ENCODE measurements at places on chromosomes 1 and 21.
A peak's percentile ranks its signal among the peaks of the same experiment; 100 is the strongest.

DNA sequence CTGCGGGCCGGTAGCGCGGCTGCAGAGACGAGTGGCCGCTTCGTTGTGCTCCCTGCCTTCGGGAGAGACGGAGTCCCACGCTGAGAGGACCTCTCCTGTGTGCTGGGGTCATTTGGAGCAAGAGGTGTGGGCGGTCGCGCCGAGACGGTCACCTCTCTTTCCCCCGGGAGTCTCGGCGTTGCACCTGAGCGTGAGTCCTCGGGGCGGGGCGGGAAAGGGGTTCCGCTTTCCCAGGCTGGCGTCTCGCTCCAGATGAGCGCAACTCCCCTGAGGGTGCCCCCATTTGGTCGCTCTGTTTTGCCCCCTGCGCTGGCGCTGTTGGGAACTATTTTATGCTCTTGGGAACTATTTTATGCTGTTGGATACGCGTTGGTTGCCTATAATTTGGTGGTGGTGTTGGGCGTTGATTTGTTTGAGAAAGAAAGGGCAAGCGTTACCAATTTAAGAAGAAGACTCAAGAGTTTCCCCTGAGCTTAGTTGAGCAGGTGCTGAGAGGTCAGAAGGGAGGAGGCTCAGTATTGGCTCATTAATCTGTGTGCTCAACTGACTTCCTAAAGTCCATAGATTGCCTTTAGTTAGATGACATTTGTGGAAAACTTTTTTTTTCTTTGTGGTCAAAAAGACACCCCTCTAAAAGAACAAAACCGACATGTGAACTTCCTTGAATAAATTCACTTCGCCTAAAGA lies 683 bp downstream of the LRRC8B start:
- peak; percentile 37 for DNase-seq

DNA sequence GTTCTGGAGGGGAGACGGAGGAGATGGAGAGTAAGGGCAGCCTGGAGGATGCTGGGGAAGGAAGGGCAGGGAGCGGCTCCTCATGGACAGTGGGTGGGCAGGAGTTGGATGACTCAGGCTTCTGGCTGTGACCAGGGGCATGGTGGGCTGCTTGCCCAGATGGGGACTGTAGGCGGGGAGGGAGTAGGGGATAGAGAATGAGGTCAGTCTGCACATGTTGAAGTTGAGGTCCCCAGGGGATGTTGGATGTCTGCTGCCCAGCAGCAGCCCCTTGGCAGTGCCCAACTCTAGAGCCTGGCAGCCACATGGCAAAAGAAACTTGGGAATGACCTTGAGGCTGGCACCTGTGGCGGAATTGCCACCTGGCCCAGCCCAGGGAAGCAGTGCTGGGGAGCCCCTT lies 6.4 kb downstream of the SELENON start:
- no peak for DNase-seq

DNA sequence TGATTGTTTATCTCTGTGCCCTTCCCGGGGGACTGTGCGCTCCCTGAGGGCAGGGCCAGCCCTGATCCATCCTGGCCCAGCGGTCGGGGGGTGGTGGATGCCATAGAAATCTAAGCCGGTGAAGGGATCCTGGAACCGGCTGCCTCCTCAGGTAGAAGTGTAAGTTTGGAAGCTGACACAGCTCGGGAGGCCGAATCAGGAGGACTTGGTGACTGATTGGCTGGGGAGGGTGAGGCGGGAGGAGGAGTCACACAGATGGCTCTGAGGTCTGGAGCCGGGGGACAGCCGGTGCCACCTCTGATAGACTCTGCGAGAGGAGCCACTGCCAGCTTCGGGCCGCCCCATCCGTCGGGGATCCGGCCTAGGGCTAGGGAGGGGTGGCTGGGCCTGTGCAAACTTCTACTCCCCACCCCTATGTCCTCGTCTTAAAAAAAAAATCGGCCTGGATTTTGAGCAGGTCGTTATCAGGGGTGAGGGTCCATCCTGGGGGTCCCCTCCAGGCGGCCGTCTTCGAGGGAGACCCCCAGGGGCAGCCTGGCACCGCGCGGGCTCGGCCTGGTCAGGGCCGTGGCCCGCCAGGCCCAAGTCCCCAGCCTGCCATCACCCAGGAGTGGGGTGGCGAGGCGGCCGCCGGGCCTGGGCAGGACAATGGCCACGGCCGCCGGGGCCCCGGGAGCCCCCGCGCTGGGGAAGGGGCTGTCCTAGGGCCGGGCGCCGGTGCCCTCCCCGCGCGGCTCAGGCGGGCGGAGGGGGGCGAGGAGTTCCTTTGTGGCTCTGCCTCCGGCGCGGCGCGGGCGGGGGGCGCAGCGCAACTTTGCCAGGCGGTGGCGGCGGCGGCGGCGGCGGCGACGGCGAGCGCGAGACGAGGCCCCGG lies 708 bp upstream of the ZNF362 start:
- peak; percentile 83 for DNase-seq

DNA sequence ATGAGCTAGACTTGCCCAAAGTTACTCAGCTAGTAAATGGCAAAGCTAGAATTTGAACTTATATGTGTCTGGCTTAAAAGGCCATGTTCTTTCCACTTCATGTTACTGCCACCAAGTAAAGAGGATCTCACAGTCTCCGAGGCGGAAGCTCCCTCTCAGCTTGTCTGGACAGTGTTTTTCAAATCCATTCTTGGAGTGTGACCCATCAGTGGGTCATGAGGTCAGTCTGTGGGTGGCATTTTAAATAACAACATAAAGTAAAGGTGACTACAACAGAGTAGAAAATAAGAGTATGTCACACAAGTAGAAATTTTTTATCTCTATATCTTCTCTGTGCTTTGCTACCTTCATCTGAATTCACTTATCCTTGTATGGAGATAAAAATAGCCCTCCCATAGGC lies 3.2 kb upstream of the HMGB4 start:
- no peak for DNase-seq

DNA sequence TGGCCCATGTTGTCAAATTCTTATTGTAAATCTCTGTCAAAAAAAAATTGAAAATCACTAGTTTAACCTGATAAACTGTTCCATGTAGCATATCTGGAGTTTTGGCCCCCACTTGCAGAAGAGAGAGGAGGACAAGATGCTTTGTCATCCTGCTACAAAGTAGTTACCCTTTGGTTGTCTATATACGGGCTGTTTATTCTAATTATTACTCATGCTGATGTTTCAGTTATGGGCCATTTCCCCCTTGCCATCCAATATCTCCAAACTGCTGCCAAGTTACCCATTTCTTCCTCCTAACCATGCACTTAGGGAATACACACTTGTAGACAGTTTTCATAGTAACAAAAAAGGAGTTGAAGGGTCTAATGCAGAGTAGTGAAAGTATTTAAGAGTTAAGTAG lies 22.6 kb downstream of the STX12 start:
- no peak for DNase-seq

GRCh38 chr21:34576041-34576511 lies 38.8 kb downstream of the RCAN1 start:
- DNase-seq = no peak

DNA sequence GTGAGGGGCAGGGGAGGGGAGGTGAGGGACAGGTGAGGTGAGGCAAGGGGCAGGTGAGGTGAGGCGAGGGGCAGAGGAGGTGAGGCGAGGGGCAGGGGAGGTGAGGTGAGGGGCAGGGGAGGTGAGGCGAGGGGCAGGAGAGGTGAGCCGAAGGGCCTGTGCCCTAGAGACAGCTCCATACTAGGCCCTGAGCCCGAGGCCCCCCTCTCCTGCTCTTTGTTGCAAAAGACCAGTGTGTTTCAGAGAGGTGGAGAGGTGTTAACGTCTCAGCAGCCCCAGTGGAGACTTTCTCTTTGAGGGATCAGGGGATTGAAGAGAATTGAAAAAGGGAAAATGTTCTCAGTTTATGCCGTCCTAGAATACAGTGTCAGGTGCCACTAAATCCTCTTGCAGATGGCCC lies 44.2 kb downstream of the EPHB2 start:
- no peak for DNase-seq

GRCh38 chr21:32467291-32467690 lies 54.8 kb downstream of the EVA1C start:
- DNase-seq = no peak

- no peak for DNase-seq
These were observed 79.0 kb upstream of the B3GALT5 start for GRCh38 chr21:39533545-39534380.

GRCh38 chr1:230902349-230902923 lies 34.1 kb upstream of the C1orf198 start:
- DNase-seq = no peak

GRCh38 chr1:222454186-222454585 lies 93.7 kb downstream of the HHIPL2 start:
- DNase-seq = no peak

GRCh38 chr1:46219551-46220520 lies 16.7 kb downstream of the LURAP1 start:
- no peak for DNase-seq

GRCh38 chr1:61506236-61506635 lies 218.7 kb downstream of the TM2D1 start:
- no peak for DNase-seq

GRCh38 chr1:77428068-77428467 lies 146.2 kb downstream of the AK5 start:
- no peak for DNase-seq

GRCh38 chr1:109770331-109771095 lies 6.8 kb upstream of the EPS8L3 start:
- DNase-seq = no peak

DNA sequence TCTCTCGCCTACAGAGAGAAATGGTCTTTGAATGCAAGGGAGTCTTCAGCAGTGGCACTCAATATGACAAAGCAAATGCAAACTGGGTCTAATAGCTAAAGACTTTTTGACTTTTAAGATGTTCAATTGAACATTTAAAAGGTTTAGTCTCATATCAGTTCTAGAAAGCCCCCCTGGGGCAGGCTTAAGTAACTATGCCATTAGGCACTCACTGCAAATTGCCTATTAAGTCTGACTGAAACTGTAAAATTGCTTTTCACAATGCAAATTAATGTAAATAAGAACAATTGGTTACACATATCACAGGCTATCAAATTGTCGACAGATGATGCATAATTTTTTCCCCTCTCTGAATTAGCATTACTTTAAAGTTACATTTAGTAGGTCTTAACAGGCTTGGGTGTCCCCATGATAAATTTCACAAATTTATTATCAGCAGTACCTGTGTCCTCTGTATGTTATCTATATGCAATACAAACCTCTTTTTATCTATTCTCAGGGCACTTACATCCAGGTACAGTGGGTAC lies 329.1 kb downstream of the LRRIQ3 start:
- no peak for DNase-seq

- DNase-seq = no peak
These were observed 91.7 kb downstream of the CDC14A start for GRCh38 chr1:100443811-100444571.

GRCh38 chr1:200483491-200484143 lies 73.8 kb upstream of the ZNF281 start:
- DNase-seq = peak; percentile 91

DNA sequence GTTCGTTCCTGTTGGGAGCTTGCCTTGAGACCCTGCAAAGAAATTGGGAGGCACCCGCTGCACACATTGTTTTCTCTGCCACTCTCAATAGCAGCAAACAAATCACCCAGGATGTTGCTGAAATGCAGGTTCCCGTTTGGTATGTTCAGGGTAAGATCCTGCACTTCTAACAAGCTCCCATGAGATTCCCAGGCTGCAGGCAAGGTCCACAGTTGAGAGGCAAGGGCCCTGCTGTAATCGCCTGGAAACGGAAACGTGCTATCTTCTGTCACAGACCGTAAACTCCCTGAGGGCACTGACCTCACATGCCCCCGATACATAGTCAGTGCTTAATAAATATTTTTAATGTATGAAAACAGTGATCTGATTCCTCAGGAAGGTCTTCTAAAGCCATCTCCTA lies 37.8 kb downstream of the XCL1 start:
- DNase-seq = no peak

DNA sequence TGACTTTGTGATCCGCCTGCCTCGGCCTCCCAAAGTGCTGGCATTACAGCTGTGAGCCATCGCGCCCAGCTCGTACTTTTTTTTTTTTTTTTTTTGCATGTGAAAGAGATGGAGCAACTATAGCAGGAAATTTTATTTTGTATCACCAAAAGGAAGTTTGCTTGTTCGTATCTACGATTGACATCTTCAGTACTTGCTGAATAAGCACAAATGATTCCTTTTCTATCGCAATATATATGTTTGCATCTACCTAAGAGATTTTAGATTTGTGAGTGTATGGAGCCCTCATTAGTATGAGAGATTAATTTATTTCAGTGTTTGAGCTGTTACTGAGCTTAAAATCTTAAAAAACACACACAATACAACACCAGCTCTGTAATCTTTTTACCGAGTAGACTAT lies 143.1 kb downstream of the NFIA start:
- no peak for DNase-seq

DNA sequence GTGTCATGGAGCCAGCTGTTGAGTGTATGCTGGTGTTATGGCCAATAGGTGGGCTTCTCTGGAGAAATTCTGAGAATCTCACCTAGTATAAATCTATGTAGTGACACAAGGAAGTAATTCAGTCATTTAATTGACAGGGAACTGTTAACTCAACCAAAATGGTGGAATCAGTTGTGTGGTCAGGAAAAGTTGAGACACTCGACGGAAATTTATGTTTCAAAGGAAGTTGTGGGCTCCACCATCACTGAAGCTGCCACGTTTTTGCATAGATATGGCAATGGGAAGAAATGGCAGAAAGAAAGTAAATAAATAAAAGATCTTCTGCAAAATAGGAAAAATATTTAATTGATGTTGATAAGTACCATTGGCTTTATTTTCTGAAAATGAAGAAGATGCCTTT lies 84.5 kb downstream of the ATP6V1G3 start:
- no peak for DNase-seq

DNA sequence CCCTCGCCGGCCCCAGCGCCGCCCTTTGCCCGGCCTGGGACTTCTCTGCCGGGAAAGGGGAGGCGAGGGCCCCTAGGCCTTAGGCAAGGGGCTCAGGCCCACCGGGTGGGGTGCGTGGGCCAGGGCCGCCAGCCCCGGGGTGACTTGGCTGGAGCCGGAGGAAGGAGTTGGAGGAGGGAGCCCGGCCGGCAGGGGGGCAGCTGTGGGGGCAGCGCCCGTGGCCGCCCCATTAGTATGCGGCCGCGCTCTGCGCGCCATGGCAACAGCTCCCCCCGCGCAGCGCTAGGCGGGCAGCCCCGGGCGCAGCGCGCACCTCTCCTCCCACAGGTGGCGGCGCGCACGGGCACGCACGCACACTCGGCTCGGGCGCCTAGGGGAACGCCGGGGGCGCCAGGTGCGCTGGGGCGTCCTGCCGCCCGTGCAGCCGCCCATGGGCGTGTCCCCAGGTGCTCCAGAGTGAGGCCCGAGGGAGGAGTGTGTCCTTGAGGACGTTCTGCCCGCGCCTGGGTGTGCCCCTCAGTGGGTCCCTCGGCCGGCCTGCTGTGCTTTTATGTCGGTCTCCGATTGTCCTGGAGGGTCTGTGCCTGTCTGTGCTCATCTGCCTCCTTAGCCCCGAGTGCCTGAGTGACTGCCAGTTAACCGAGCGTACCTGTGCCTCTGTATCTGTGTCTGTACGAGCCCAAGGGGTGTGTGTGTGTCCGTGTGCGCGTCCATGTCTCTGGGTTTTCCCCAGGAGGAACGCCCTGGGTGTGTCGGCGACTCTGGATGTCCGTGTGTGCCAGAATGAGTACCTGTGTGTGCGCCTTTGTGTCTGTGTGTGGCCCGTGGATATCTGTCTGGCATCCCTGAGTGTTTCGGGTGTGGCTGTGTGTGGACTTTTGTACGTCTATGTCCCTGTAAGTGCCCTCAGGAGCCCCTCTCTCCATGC lies 38.2 kb upstream of the WASF2 start:
- no peak for DNase-seq
